ENCODE measurements at places on chromosomes 2 and 18. TPM values are rescaled to one million over a fixed set of nuclear protein-coding genes. Genes with fewer than 3 reads are reported as not detected.

DNA sequence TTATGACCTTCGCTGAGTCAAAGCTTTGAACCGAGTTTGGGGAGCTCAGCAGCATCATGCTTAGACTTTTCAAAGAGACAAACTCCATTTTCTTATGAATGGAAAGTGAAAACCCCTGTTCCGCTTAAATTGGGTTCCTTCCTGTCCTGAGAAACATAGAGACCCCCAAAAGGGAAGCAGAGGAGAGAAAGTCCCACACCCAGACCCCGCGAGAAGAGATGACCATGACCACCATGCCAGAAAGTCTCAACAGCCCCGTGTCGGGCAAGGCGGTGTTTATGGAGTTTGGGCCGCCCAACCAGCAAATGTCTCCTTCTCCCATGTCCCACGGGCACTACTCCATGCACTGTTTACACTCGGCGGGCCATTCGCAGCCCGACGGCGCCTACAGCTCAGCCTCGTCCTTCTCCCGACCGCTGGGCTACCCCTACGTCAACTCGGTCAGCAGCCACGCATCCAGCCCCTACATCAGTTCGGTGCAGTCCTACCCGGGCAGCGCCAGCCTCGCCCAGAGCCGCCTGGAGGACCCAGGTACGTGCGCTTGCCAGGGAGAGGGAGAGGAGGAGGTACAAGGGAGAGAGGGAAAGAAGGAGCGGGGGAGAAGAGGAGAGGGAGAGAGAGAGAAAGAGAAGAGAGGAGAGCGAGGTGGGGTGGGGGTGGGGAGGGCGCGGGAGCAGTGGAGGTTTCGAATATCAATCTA lies at the start of gene DLX1:
TSS of gene DLX1 (plus strand) at position 48 of the 700 bp plus-strand sequence. CDS start at position 219, 171 bp downstream.
- peak; percentile 51 for DNase-seq

- no peak for DNase-seq
These were observed 393.1 kb upstream of the DCC start for GRCh38 chr18:51946946-51947345.

DNA sequence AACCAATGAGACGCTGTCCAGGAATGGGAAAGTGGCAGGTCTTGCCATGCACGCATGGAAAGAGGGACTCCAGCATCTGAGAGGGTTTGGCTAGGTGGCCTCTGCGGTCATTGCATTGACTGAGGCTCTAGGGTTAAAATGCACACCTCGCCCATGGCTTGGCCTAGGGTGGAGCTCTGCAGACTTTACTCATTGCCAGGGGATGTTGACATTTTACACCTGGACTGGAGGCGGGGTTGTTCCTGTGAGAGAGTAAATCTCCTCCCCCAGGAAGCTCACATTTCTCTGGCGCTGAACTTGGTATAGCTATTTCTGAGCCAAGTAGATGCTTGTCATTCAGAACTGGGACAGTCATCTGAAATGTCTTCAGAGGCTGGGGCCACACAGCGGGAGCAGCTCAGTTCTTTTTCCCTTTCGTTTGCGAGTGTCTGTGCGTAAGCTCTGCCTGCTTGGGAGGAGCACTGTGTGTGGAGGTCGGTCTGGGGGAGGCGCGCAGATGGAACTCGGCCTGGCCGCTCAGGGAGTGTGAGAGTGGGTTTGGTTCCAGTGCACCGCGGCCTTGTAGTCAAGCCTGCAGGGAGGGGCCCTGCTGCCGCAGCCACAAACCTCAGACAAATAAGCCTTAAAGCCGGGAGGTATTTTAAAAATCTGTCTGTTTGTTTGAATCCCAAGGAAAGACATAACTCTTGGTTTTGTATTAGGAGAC lies 76.5 kb downstream of the LPIN1 start:
- DNase-seq: peak; percentile 70

The TNFRSF11A gene
- 18.5 TPM for total RNA-seq

GRCh38 chr2:118443596-118443995 lies 355.3 kb downstream of the INSIG2 start:
- no peak for DNase-seq

DNA sequence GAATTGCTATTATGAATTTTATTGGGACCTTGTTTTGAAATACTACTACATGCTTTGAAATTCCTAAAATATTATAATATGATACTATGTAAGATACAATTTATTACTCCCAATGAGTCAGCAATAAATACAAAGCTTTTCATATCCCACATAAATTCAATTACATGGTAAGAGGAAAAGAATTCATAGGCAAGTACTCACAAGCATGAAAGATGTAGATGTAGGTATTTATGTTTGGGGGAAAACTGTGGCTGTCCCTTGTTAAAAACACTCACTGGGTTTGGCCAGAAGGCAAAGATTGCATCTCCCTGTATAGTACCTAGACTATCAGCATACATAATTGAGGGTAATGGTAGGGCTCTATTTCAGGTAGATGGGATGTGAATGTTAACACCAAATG lies 90.4 kb downstream of the MBD2 start:
- DNase-seq: no peak

- no peak for DNase-seq
These were observed 3.6 kb upstream of the D2HGDH start for GRCh38 chr2:241730671-241731293.

The STK25 gene
- total RNA-seq: 308 TPM

DNA sequence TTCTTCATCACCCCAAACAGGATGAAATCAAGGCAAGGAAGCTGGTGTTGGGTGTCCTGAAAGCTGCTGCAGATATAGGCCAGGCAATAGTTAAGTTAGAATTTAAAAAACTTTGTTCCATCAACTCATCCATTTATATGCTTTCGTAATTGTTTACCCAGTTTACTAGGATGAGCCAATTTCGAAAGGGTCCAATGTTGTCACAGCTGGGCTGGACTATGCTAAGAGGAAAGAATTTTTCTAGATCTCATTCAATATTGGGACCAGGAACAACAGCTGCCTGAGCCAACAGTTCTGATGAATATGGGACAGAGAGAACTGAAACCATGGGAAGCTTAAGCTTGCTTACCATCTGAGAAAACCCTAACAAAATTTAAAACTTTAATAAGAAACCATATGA lies 21.6 kb upstream of the SP3 start:
- DNase-seq: peak; percentile 63

DNA sequence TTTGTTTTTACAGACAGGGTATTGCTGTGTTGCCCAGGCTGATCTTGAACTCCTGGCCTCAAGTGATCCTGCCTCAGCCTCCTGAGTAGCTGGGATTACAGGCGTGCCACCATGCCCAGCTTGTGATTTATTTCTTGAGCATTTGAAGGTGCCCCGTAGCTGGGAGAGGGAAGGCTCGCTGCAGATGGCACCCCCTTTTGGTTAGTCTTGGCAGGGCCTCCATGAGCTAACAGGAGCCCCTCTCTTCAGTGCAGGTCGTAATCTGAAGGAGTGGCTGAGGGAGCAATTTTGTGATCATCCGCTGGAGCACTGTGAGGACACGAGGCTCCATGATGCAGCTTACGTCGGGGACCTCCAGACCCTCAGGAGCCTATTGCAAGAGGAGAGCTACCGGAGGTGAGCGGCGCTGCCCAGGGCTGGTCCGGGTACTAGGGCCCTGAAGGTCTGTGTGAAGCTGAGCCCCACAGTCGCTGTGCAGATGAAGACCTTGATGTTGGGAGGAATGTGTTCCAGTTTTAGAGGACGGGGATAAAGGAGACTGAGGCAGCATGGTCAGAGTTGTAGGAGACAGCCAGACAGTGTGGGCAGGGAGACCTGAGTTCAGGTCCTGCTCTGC lies 6.7 kb downstream of the ASB1 start:
- no peak for DNase-seq

- DNase-seq: no peak
These were observed 9.7 kb downstream of the PROKR1 start for GRCh38 chr2:68653034-68653433.

- peak; percentile 90 for DNase-seq
These were observed 289.2 kb downstream of the TNS1 start for GRCh38 chr2:217713395-217714286.

- peak; percentile 78 for DNase-seq
These were observed 147.1 kb upstream of the FHL2 start for GRCh38 chr2:105545730-105546627.

GRCh38 chr2:206790311-206790935 lies 25.0 kb downstream of the FASTKD2 start:
- no peak for DNase-seq

The SERPINB10 gene
- total RNA-seq: not detected

The EVA1A gene
- total RNA-seq: 2.4 TPM

GRCh38 chr2:19649142-19649541 lies 252.6 kb downstream of the TTC32 start:
- DNase-seq: no peak

GRCh38 chr2:157329524-157329923 lies 3.9 kb upstream of the ERMN start:
- peak; percentile 75 for DNase-seq

- DNase-seq: no peak
These were observed 18.1 kb upstream of the CDH19 start for GRCh38 chr18:66621816-66622576.

The NEU2 gene
- not detected for total RNA-seq

DNA sequence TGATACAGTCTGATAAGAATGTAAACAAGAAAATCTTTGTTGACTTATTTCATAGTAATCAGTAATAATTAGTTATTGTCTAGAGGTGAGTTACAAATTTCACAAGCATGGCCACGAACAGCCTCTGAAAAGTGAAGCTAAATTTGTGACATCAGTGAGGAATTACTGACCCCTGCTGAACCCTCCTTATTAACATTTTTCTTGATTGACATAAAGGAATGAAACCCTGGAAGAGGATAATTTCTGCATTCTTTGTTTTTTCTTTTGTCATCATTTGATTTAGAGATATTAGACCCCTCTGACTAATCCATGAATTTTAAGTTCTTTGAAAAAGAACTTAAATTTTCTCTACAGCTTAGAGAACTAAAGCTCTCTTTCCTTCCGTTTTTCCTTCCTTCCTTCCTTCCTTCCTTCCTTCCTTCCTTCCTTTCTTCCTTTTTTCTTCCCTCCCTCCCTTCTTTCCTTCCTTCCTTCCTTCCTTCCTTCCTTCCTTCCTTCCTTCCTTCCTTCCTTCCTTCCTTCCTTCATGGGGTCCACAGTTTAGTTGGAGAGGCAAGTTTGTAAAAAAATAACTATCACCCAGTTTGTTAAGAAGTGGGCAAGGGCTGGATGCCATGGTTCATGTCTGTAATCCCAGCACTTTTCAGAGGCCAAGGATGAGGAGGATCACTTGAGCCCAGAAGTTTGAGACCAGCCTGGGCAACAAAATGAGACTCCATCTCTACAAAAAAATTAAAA lies 387.0 kb downstream of the MTX2 start:
- DNase-seq: no peak

DNA sequence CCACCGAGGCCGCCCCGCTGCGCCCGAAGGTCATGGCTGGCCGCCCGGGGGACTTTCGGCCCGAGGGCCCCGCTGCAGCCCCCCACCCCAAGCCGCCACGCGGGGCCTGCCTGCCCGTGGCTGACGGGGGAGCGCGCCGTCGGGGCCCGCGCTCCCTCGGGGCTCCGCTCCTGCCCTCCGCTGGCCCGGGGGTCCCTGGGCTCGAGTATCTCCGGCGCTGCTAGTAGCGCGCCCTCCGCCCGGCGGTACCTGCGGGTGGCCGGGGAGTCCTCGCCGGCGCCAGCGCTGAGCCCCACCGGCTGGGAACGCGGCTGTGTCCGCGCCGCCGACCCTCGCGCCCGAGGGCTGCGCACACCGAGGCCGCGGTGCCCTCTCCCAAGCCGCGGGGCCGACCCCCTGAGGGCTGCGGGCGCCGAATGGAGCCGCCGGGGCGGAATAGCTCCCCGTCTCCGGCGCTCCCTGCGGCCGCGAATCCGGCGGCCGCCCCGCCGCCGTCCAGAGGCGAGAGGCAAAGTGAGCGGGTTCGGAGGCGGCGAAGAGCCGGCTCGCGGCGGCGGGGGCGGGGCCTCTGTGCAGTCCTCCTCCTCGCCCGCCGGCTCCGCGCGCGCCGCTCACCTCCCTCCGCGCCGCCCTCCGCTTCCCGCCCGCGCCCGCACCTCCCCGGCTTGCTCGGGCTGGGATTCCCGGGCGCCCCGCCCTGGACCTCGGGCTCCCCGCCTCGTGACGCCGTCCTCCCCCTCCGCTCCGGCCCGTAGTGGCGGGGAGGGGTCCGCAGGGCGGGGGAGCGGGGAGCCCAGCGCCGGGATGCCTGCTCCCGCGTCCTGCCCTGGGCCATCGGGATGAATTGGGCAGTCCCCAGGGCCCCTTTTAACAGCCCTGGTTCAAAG lies at the start of gene KCNG3:
TSS of gene KCNG3 (minus strand) at position 515 of the 887 bp plus-strand sequence. CDS start at position 34, 481 bp downstream.
- peak; percentile 91 for DNase-seq

The ATOH8 gene
- total RNA-seq: 23.2 TPM

- DNase-seq: no peak
These were observed 13.3 kb downstream of the LIMS2 start for GRCh38 chr2:127661949-127662510.

GRCh38 chr2:890791-891190 lies 59.9 kb upstream of the SNTG2 start:
- no peak for DNase-seq
